Fibroblast of mammary gland (primary cell): ENCODE measurements at places on chromosomes 16 and 17.
A peak's percentile ranks its signal among the peaks of the same experiment; 100 is the strongest.

DNA sequence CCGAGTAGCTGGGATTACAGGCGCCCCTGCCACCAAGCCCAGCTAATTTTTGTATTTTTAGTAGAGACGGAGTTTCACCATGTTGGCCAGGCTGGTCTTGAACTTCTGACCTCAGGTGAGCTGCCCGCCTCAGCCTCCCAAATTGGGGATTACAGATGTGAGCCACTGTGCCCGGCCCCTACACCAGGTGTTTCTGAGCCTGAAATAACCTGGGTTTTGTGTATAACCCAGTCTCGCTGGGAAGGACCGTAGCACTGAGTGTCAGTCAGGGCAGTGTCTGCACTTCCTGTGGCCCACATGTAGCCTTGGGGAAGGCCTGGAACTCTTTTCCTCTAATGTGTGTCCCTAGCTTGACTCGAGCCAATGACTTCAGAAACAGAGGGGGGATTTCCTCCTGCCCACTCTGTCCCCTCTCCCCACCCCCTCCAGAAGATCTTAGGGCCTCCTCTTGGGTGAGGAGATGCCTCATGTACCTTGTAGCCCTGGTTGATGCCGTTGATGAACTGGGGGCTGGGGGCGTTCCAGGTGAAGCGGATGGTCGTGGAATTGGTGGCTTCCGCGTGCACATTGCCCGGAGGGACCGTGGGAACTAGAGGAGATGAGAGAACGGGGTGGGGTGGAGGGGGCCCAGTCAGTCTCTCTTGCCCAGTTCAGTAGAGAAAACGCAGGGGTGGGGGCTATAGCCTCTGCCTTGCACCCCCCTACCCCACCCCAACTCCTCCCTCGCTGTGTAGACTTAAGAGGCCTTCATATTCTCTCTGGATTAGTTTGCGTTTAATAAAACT, 102.6 kb upstream of the CDC42EP4 start:
- no peak for DNase-seq

GRCh38 chr17:42438600-42439567, 15.8 kb upstream of the CAVIN1 start:
- DNase-seq = peak; percentile 53

DNA sequence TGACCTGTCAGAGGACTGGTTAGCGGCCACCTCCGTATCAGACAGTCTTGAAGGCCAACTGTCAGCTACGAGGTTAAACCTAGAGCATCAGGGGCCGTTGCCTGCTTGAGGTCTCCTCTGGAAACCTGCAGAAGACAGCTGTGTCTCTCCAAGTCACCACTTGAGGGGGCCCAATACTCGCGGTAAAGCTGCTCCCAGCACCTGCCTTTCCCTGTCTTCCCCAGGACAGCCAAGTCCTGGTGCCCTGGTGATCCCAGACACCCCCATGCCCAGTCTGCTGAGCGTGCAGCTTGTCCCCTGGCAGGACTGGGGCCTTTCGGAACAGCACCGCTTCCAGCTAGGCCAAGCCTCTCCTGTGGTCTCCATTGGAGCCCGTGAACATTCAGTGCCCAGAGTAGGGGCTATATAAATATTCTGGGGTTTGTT, 80.1 kb downstream of the DNAH17 start:
- peak; percentile 74 for DNase-seq

DNA sequence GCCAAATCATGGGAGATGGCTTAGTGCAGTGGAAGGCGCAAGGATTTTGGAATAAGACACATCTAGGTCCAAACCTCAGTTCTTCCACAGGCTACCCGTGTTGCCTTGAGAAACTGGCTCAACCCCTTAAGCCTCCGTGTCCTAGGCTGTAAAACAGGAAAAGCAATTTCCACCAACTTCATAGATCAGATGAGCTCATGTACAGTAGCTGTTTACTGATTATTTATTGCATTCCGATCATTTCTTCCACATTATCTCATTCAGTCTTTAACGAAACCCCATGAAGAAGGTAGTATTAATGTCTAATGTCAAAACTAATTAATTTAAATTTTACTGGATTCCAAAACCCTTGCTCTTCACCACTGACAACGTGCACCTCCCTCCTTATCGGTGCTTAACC, 231.6 kb downstream of the GRIN2A start:
- DNase-seq = no peak

DNA sequence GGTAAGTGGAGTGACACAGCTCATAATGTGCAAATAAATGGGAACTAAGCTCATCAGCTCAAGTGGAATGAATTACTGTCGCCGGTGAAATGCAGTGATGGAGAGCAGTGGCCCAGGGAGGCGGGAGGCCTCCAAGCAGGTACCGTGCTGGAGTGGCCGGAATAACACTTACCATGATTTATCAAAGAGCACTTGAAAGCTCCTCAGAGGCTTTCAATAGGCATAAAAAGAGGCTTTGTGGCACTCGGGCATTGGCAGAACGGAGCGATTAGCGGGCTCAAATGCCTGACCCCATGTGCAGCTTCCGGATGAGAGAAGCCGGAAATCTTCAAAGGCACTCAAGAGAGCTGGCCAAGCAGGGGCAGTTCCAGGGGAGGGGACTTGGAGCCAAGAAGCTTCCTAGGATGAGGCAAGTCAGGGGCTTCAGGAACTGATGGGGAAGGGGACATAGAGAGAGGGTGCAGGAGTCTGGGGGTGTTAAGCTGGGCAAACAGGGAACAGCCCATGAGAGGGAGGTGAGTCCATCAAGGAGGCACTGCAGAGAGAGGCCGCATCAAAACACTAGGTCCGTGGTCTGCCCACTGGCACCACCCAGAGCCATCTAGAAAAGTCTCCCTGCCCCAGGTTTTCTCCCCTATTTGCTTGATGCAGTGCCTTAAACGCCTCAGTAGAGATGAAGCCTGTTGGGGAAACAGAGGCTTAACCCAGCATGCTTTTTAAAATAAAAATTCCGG, 144.0 kb upstream of the IRX6 start:
- no peak for DNase-seq

DNA sequence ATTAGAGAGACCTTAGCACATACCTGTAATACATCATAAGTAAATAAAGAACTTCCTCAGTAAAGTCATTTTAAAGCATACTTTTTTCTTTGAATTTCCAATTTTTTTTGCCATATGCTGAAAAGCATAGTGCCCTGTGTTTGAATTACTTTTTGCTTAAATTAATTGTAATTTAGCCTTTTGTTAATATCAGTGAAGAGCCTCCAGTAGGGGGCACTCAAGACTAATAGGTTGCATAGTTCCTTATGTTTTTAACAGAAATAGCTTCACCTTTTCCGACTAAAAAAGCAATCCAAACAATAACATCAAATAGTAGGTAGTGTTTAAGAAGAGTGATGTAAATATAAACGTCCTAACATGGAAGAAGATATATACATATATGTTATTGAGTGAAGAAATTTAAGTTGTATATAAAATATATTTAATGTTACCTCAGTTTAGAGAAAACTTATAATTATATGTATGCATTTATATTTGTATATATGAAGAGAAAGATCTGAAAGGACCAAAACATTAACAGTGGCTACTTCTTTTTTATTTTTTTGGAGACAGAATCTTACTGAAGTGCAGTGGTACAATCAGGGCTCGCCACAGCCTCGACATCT, 18.6 kb downstream of the RAD51C start:
- peak; percentile 71 for DNase-seq
